IPS DF 6.9 (cell line): ENCODE measurements at places on chromosomes 7 and 10.

DNA sequence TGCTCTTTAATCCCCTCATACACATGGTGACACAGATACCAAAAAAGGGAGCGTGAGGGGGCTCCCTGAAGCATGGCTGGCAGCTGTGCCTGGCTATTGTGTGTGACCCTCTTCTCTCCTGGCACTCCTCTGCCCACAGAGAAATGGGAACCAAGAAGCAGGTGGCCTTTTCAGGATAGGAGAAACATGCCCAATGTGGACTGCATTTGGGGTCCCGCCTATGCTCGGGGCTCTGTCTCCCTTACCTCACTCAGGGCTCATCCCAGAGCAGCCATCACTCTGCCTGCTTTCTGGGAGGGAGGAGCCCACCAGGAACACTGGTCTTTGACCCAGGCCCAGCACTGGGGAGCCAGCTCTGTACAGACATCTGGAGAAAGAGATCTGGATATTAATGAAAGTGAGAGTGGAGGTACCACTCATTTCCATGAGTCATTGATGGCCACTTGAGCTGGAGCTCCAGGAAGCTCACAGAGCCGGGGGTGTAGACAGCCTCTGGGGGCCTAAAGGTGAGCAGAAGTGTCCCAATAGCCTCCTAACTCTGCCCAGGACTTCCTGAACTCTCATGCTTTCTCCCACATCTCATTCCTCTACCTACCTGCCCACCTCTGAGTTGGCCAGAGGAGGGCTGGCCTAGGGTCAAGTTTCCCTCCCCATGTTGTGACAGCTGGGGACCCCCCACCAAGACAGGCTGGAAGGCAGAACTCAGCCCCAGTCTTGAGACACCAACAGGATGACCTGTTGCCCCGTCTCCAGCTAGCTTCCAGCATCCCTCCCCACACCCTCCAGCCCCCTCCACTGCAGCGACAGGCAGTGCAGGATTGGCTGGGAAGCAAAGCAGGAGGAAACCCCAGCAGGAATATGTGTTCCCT is 42.6 kb downstream of the DRGX start:
- H3K27ac ChIP-seq = no peak overlapping the region
- no peak for DNase-seq
- H3K27me3 ChIP-seq = no peaks in the 10 kb centered on the region
- no peaks in the 10 kb centered on the region for H3K36me3 ChIP-seq

DNA sequence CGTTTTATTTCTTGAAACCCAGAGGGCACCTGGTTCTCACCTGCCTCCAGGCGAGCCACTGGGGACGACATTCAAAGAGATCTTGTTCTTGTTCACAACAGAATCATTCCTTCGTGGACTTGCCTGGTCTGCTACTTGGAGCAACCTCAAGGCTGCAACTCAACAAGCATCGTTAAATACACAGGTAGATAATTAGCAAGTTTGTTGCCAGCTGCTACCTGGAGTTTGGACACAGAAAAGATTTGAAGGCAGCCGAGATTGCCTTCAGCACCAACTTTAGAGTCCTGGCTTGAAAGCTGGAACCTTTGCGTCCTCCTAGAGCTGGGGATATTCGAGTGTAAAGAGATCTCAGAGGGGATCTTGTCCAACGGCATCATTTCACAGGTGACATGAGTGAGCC is 89.6 kb upstream of the C7orf33 start:
- no peak for DNase-seq
- H3K4me1 ChIP-seq = no peaks in the 10 kb centered on the region; the same call in 1 of the 2 replicates
- H3K36me3 ChIP-seq = no peaks in the 10 kb centered on the region

DNA sequence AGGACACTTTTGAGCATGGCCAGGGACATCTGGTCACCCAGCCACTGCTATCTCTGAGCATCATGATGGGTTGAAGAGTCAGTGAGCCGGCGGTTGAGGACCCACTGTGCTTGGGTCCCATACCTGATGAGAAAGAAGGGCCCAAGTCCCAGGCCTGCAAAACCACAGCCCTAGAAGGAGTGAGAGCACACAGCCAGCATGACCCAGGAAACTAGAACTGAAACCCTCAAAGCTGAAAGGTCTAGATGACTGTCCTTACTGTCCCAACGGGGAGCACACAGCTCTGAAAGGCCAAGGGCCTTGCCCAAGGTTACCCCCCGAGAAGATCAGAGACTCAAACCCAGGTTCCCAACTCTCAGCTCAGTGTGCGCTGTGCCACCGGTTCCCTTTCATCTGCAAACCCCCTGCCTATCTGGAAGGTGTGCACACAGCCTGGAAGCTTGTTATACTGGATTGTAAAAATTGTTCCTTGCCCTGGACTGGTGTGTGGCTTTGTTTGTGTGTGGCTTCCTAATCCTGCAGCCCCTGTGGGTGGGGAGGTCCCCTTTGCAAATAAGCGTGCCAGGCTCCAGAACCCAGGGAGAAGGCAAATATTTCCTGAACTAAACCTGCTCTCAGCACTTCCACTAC is 22.6 kb upstream of the PSAP start:
- H3K4me1 ChIP-seq = peaks cover 2% of the 10 kb centered on the region; the same call in 1 of the 2 replicates
- no peak overlapping the region for H3K4me3 ChIP-seq
- H3K27ac ChIP-seq = no peak overlapping the region
- H3K27me3 ChIP-seq = no peaks in the 10 kb centered on the region
- H3K36me3 ChIP-seq = no peaks in the 10 kb centered on the region

GRCh38 chr7:107404740-107405537 is 64.9 kb upstream of the GPR22 start:
- H3K4me1 ChIP-seq = no peaks in the 10 kb centered on the region
- no peak overlapping the region for H3K27ac ChIP-seq
- no peak for DNase-seq
- H3K27me3 ChIP-seq = no peaks in the 10 kb centered on the region
- no peak overlapping the region for H3K4me3 ChIP-seq

GRCh38 chr7:40611095-40611871 is 476.5 kb downstream of the SUGCT start:
- no peaks in the 10 kb centered on the region for H3K27me3 ChIP-seq
- no peak for DNase-seq
- H3K4me1 ChIP-seq = no peaks in the 10 kb centered on the region
- no peak overlapping the region for H3K27ac ChIP-seq
- H3K4me3 ChIP-seq = no peak overlapping the region
- no peaks in the 10 kb centered on the region for H3K36me3 ChIP-seq

- no peak overlapping the region for H3K4me3 ChIP-seq
- DNase-seq = no peak
- no peak overlapping the region for H3K27ac ChIP-seq
- no peaks in the 10 kb centered on the region for H3K27me3 ChIP-seq
- no peaks in the 10 kb centered on the region for H3K36me3 ChIP-seq
- peaks cover 7% of the 10 kb centered on the region; the same call in 1 of the 2 replicates for H3K4me1 ChIP-seq
Measured at GRCh38 chr7:28937619-28938018, 20.5 kb downstream of the TRIL start.

GRCh38 chr10:68086910-68087684 is 12.0 kb upstream of the HERC4 start:
- no peak for DNase-seq
- H3K4me1 ChIP-seq = no peaks in the 10 kb centered on the region
- no peaks in the 10 kb centered on the region for H3K36me3 ChIP-seq
- H3K27me3 ChIP-seq = no peaks in the 10 kb centered on the region
- H3K27ac ChIP-seq = no peak overlapping the region

GRCh38 chr7:81693080-81693479 is 76.8 kb downstream of the HGF start:
- no peak overlapping the region for H3K4me3 ChIP-seq
- no peak overlapping the region for H3K27ac ChIP-seq
- no peaks in the 10 kb centered on the region; the same call in 1 of the 2 replicates for H3K4me1 ChIP-seq
- H3K27me3 ChIP-seq = no peaks in the 10 kb centered on the region

DNA sequence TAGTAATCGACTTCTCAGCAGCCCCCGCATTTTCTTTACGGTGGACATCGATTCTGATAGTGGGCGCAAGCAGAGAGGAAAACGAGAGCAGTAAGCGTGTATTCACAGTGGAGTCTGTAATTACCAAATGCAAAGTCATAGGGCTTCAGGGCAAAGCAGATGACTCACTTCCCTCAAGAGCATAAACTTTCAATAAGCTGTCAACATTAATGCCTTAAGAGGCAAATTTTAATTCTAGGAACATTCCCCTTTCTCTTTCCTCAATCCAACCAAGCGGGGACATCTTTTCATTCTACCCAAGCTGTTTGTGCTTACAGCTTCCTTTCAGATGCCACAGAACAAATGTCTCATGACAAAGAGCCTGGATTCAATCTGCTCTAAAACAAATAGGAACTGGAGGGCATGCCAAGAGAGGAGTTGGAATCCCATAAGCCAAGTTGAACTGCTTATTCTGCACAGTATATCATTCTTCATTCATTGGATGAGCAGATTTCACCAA is 48.6 kb downstream of the MALSU1 start:
- H3K36me3 ChIP-seq = peaks cover 13% of the 10 kb centered on the region; the same call in 1 of the 2 replicates
- no peaks in the 10 kb centered on the region for H3K27me3 ChIP-seq
- no peak for DNase-seq
- no peak overlapping the region for H3K4me3 ChIP-seq

DNA sequence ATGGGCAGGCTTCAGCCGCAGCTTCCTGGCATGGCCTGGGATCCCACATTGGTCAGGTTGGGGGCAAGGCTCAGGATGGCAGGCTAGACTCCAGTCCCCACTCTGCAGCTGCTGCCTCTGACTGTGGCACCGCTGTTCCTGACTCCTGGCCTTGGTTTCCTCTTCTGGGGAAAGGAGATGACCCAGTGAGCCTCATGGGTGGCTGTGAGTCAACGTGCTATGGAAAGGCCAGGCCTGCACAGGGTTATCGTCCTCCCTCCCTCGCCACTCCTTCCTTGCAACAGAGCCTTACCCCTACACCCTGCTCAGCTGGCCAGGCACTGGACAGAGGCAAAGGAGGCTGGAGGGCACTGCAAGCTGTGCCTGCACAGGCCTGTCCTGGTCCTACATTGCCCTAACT is 36.1 kb upstream of the CHST15 start:
- no peak for DNase-seq
- H3K36me3 ChIP-seq = no peaks in the 10 kb centered on the region
- H3K4me1 ChIP-seq = no peaks in the 10 kb centered on the region; the same call in 1 of the 2 replicates
- H3K27me3 ChIP-seq = no peaks in the 10 kb centered on the region

- H3K4me3 ChIP-seq = peak overlapping the region; percentile 50; the same call in 1 of the 2 replicates
- no peaks in the 10 kb centered on the region for H3K27me3 ChIP-seq
- DNase-seq = no peak
- no peaks in the 10 kb centered on the region for H3K36me3 ChIP-seq
- H3K4me1 ChIP-seq = peaks cover 2% of the 10 kb centered on the region; the same call in 1 of the 2 replicates
Measured at GRCh38 chr7:4774658-4775249, 669 bp upstream of the AP5Z1 start.

GRCh38 chr10:80509403-80510161 is 28.1 kb upstream of the SH2D4B start:
- H3K27me3 ChIP-seq = no peaks in the 10 kb centered on the region
- DNase-seq = no peak
- H3K36me3 ChIP-seq = peaks cover 17% of the 10 kb centered on the region
- no peak overlapping the region for H3K27ac ChIP-seq
- no peaks in the 10 kb centered on the region; the same call in 1 of the 2 replicates for H3K4me1 ChIP-seq
- no peak overlapping the region for H3K4me3 ChIP-seq

DNA sequence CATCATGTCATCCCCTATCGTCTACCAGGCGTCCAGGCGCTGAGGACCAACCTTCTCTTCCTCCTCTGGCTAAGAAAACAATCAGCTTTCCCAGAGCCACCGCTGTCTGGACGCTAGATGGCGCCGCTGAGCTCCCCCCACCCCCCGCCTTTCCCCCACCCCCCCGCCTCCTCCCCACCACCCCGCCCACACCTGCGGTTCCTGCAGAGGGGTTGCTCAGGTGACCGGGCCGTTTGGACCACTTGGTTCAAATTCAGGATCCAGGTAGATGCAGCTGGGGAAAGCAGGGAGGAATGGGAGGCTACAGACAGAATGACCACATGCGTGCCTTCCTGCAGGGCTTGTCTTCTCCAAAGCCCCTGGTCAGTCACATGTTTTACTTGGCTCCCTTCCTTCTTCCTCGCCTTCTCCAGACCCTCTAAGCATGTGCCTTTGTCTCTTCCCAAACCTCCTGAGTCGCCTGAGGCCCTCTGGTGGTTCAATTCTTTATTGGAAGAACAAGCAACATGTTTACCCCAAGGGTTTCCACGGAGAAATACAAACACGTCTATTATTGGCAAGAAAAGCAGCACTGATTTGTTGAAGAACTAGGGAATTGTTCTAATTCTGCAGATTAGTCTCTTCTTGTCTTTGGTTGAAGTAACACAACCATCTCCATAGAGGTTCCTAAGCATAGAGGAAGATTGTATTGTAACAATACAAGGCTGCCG is 24.7 kb downstream of the AOC1 start:
- peak; percentile 72 for DNase-seq
- H3K36me3 ChIP-seq = no peaks in the 10 kb centered on the region
- no peak overlapping the region for H3K27ac ChIP-seq

DNA sequence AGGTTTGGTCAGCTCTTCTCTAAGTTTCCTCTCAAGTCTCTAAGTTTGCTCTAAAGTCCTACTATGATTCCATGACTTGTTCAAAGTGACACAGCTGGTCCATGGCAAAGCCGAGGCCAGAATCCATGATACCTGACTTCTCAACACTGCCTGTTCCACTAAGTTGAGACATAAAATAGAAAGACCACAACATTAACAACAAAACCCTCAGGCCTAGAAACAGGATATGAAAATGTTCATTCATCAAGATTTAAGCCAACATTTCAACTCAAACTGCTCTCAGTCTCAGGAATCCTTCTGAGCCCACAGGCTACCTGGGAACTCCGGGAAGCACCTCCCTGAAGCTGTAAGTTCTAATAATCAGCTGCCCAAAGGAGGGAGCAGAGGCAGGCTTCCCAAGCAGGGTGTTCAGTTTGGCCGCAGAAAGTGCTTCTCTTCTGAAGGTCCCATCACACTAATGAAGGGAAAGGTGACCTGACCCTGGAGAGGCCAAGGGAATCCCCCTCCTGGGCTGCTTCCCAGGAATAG is 62.9 kb downstream of the STK17A start:
- no peaks in the 10 kb centered on the region for H3K27me3 ChIP-seq
- no peak overlapping the region for H3K4me3 ChIP-seq
- no peak for DNase-seq
- H3K4me1 ChIP-seq = peaks cover 11% of the 10 kb centered on the region; the same call in 1 of the 2 replicates
- H3K36me3 ChIP-seq = peaks cover 14% of the 10 kb centered on the region

DNA sequence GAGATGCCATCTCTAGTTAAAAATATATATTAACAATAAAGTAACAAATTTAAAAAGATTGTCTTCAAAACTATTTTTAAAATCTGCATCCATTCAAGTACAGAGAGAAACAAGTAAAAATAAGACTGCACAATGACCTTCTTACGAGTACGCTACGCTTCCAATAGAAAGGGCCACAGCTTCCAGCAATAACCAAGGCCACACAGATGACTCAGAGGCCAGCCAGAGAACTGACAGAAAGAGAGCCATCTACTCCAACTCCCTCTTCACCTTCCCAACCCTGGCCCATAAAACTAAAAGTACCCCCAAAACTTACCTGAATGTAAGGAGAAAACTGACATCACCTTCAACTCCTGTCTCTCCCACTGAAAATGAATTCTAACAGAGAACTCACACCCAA is 26.8 kb downstream of the PILRA start:
- no peaks in the 10 kb centered on the region; the same call in 1 of the 2 replicates for H3K27me3 ChIP-seq
- DNase-seq = no peak
- no peaks in the 10 kb centered on the region for H3K36me3 ChIP-seq
- H3K4me3 ChIP-seq = no peak overlapping the region
- H3K4me1 ChIP-seq = peaks cover 2% of the 10 kb centered on the region

GRCh38 chr7:85237721-85238120 is 50.9 kb upstream of the SEMA3D start:
- no peaks in the 10 kb centered on the region for H3K27me3 ChIP-seq
- no peaks in the 10 kb centered on the region for H3K36me3 ChIP-seq
- H3K27ac ChIP-seq = no peak overlapping the region
- no peak for DNase-seq
